ENCODE measurements at places on chromosomes 3 and 15.

- no peak for DNase-seq
These were observed 32.4 kb downstream of the FRMD4B start for GRCh38 chr3:69353503-69353902.

- DNase-seq: no peak
These were observed 215.2 kb upstream of the ROBO2 start for GRCh38 chr3:76824658-76825240.

DNA sequence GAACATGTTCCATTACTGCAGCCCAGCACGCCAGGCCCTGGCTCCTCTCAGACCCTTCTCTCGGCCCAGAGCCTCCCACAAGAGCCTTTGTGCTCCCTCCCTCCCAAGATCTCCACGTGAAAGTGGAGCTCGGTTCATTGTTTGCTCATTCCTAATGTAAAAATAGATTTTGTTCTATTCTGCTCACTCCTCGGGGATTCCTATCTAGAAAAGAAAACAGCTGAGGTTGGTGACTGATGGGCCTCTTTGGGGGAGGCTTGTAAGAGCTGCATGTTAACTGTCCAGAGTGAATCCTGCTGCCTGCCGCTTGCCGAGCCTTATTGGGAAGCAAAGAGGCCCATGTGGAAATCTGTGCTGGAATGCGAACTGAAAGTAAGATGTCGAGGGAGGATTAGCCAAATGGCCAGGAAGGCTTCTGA, 267.1 kb downstream of the LRTM1 start:
- DNase-seq: no peak

GRCh38 chr15:73632670-73633058, 525 bp downstream of the NPTN start:
- DNase-seq: no peak

DNA sequence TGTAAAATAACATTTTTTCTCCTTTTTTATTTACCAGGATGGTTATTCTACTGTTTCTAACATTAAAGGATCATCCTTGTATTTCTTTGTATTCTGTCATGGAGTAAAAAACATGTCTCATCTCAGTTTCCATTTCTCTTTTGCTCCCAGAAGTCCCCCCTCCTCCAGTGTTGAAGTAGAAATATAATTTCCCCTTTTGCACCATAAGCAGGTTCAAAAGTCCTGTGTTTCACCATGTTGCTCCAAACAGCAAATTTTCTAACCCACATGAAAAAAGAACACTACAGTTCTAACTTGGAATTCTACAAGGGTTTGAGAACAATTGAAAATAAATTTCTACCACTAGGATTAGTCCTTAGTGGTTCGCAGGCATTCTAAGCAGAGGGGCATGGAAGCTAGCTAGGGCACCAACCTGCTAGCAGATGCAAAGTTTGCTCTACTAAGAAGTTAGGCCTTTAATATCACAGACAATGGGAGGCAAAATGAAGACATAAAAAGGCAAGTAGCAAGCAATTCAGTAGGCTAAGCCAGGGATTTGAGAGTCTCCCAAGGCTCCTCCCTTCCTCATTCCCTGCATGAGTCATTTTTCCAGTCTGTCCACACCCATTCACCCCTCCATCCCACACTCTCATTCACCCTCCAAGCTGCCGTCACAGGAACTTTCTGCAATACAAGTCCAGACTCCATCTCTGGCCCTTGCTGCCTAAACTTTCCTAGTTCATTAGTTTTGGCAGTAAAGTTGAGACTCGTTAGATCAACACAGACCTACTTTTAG, 2.3 kb upstream of the MBNL1 start:
- DNase-seq: no peak

DNA sequence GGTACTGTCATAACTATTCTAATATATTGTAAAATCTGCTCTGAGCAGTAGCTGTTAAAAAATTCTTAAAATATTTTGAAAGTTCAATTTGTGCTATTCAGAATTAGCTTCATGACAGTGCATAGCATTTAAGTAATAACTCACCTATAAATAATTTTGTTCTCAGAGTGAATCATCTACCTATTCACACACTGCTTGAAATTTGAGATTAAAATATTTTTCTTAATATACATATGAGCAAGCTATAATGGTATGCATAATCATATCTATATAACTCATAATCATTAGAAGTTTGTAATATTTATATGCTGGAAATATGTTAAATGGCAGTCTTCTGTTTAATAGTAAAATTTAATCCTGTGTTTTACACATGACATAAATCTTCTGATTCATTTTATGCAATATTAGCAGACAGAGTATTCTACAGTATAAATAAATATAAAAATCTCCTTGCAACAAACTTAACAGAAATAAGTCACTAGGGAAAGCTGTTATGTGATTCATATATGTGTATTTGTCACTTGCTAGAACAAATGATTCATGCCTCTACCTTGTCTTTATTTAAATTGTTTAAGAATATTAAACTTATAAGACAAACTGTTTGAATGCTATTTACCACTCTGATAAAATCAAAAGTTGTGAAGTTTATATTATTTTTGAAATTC, 710.8 kb downstream of the PLOD2 start:
- DNase-seq: no peak

GRCh38 chr3:55567615-55568014, 80.5 kb upstream of the WNT5A start:
- DNase-seq: no peak

DNA sequence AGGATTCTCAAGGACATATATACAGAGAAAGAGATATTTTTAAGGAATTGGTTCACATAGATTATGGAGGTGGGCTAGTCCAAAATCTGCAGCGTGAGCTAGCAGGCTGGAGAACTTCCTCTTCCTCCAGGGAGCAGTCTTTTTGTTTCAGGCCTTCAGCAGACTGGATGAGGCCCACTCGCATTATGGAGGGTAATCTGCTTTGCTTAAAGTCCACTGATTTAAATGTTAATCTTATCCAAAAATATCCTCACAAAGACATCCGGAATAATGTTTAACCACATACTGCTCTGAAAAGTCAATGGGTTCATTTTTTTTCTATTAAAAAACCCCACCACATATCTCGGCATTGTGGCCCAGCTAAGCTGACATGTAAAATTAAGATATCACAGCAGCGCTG, 22.2 kb upstream of the NRROS start:
- DNase-seq: no peak

DNA sequence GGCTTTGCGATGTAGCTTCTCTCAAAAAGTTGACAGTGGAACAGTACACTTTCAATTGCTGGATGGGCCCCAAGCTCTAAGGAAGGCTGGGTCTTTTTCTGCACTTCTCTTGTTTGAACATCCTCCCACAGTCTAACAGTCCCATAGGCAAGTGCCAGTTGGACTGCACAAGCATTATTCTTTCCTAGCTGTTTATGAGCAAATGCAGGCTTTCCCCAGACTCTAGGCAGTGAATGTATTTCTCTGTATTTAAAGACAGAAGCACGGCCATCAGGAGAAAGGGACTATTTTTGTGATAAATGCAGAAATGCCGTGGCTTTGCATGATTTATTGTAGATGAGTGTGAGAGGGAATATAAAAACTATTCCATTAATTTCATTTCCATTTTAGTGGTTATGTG, 539.3 kb upstream of the LMCD1 start:
- no peak for DNase-seq

GRCh38 chr15:86685263-86685662, 605.6 kb downstream of the AGBL1 start:
- DNase-seq: no peak

GRCh38 chr15:29105151-29105854, 164.3 kb downstream of the NSMCE3 start:
- DNase-seq: no peak

DNA sequence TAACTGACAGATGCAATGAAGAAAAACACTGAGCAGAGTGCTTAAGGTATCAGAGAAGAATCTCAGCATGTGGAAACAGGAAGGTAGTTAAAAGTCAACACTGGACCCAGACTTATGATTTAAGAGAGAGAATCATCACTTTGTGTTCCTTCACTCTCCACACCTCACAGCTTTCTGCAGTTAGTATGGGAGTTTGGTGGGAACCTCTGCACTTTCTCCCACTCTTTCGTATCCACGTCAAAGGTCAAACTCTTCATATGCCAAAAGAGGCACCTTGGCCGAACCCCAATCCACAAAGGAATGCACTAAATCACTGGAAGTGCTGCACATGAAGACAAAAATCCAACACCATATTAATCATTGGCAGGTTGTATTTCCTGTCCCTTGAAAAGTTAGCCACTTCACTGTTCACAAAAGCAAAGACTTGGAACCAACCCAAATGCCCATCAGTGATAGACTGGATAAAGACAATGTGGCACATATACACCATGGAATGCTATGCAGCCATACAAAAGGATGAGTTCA, 361.2 kb downstream of the MAGI1 start:
- DNase-seq: no peak

- no peak for DNase-seq
These were observed 97.7 kb upstream of the WNT5A start for GRCh38 chr3:55584716-55585368.

DNA sequence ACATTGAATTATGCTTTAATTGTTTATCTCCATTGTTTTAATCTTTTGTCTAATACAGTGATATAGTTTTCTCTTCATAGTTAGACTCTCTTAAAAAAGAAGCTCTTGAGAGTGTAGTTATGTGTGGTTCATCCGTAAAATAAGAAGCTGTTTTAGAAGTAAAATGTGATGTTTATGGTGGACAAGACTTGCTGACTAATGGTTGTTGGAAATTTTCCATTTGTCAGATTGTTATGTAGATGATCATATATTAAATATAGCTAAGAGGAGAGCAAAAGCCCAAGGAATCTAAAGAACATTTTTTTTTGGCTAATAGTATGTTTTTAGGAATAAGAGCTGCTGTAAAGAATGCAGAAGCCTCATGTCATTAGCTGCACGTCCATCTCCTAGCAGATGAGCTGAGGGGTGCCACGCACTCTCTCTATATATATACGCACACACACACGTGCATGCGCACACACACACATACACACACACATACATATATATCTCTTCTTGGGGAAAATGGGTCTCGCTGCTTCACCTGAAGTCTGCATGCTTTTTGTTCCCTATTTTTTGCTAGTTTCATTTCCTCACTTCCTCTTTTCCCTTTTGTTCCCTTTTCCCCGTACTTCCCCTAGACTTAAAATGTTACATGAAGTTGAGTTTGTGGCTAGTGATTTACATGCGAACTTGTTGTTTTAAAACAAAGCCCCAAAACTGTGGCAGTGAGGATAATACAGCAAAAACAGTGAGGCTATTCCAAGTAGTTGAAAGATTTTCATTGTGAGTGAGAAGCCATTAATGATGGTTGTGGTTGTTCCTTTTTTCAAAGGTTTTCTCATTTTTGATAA, 107.8 kb downstream of the MBNL1 start:
- DNase-seq: peak; percentile 24

GRCh38 chr3:143526011-143526545, 322.2 kb downstream of the SLC9A9 start:
- no peak for DNase-seq

DNA sequence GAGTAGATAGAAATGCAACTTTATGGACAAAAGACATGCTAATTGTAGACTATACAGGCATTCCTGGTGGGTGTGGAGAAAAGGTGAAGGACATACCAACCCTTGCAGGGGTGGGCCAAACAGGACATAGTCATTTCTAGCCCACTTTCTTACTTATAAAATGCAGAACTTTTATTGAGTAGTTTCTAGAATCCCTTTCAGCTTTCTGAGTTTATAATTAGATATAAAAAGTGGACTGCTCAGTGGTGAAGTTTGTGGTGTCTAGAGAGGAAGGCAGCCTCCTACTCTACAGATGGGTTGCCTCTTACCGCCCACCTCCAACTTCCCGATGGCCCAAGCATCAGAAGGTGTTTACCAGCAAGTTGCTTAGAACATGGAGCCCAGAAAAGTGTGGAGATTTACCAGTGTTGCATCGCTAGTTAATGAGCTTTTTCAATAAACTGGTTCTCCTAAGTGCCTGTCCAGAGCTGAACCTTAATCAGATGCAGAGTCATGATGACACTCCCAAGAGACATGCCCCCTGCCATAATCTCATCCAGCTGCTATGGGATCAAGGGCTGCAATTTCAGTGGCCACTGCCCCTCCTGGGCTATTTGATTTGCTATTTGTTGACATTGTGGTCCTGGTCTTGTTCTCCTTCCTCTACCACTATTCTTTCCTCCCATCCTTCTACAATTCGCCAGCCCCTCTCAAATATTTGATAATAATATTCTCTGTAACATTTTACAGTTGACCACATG, 77.5 kb upstream of the STRIT1 start:
- DNase-seq: no peak

GRCh38 chr15:40232625-40233070, 6.2 kb upstream of the PAK6 start:
- DNase-seq: no peak

DNA sequence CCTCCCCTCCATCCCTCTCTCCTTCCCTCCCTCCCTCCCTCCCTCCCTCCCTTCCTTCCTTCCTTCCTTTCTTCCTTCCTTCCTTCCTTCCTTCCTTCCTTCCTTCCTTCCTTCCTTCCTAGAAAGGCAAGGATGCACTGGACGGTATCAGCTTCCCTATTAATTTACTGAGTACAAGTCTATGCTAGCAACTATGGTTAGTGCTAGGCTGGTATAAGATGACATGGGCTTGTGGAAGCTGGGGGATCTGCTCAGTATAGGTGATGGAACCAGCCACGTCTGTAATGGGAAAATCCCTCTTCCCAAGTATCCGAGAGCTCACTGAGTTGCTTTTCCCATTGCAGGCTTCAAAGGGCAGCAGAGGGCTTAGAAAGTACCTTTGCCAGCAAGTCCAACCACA, 96.4 kb upstream of the WNT5A start:
- DNase-seq: no peak

GRCh38 chr3:10008588-10009344, 17.5 kb upstream of the FANCD2 start:
- DNase-seq: peak; percentile 86

GRCh38 chr3:149310796-149311534, 22.5 kb downstream of the TM4SF18 start:
- DNase-seq: no peak

GRCh38 chr3:195008816-195009215, 262.1 kb downstream of the XXYLT1 start:
- no peak for DNase-seq

- no peak for DNase-seq
These were observed 48.8 kb downstream of the GLB1 start for GRCh38 chr3:33047842-33048834.

DNA sequence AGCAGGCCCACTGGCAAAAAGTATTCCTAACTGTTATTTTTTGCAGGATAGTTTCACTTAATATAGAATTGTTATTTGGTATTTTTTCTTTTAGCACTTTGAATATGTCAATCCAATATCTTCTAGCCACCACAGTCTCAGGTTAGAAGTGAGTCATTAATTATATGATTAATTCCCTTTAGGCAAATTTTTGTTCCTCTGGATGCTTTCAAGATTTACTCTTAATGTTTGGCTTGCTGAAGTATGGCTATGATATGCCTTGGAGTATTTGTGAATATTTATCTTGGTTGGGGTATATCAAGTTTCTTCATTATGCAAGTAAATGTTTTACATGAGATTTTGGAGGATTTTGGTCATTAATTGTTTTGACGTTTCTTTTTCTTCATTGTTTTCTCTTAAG, 152.1 kb upstream of the ALCAM start:
- DNase-seq: no peak

- DNase-seq: peak; percentile 55
These were observed 2.8 kb downstream of the EFHB start for GRCh38 chr3:19931180-19931692.

Data from GM10248 (cell line).